ENCODE measurements at places on chromosomes 5 and 9.

- DNase-seq = peak; percentile 34
These were observed 134.8 kb upstream of the MSX2 start for GRCh38 chr5:174589599-174589998.

DNA sequence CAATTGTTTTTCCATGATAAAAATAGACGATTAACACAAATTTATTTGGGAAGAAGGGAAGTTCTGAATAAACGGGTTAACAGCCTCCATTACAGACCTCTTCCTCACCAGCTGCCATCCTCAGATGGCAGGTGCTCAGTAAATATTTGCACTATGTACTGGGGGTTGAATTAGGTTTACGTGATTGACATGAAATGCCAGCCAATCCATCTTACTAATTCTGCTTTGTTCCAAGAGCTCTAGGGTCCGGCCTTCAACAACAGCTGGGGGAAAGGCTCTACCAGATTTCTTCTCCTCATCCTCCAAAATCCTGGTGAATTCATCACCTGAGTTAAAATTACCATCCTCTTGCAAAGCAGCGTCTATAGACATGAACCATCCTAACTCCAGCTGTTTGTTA lies 104.6 kb downstream of the MTX3 start:
- DNase-seq = no peak

- DNase-seq = peak; percentile 48
These were observed 61.5 kb downstream of the LNPEP start for GRCh38 chr5:96997265-96997859.

DNA sequence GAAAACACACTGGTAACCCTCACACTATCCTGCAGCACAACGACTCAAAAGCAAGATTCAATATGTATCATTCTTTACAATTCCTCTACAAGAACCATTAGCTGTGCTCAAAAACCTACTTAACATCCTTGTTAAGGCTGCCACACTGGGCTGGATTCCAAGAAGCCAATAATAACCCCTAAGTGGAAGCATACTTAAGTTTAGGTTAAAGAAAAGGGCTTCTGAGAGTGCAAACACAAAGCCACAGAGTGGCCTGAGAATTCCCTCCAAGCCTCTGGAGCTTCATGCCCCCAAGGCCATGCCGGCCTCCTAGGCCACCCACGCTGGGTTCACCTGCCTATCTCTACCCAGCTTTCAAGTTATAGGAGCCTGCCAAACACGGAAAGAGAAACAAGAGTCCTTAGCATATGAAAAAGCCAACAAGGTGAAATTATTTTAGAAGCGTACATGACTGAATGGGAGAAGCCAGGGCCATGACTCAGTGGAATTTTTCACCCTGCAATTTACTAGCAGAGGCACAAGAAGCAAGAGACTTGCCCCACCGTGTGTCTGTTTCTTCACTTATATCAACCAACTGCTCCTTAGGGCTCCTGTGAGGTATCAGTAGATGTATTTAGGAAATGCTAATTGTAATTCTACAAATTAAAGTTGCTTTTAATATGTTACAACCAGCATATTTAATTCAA lies 293.0 kb downstream of the SPOCK1 start:
- DNase-seq = peak; percentile 54

GRCh38 chr5:78971998-78972397 lies 13.1 kb downstream of the ARSB start:
- DNase-seq = no peak

DNA sequence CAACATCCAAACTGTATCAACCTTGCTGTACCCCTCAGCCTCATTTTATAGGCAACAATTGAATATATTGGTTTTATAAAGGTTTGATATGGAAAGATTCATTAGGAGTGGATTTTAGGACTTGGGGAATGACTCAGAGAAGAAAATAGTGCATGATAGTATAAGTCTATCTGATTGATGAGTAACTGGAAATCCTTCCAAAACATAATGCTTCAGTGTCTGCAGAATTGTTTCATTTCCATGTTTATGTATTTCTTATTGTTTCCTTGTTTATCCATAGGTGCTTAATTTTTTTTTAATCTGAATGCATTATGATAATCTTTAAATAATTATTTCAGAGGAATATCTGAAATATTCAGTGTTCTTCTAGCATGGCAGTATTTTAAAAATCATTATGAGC lies 12.6 kb downstream of the JAK2 start:
- no peak for DNase-seq

- no peak for DNase-seq
These were observed 608.3 kb upstream of the NUDT12 start for GRCh38 chr5:104170926-104171325.

GRCh38 chr5:138790684-138791083 lies 37.5 kb downstream of the CTNNA1 start:
- no peak for DNase-seq

GRCh38 chr5:79436821-79437220 lies 77.1 kb downstream of the HOMER1 start:
- DNase-seq = peak; percentile 46

- DNase-seq = no peak
These were observed 186.8 kb downstream of the PALM2AKAP2 start for GRCh38 chr9:109966643-109967368.

DNA sequence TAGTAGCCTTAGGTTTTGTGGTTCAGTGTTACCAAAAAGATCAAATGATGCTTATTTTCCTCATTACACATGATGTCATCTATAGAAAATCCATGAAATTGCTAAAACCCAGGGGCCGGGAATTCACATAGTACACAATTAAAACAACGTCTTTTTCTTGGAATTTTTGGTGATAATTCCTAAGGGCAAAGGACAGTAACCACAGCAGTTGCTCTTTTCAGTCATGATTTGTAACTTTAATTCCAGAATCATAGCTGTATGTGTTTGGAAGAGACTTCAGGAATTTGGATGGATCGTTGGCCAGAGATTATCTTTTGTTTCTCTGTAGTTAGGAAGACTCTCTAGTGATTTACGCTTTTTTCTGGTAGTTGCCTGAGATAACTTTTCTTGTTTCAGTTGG lies 748.7 kb downstream of the TLE4 start:
- DNase-seq = peak; percentile 53
